Dermis microvascular lymphatic vessel endothelial cell (primary cell): ENCODE measurements at places on chromosomes 7 and 10. TPM values are rescaled to one million over a fixed set of nuclear protein-coding genes. Genes with fewer than 3 reads are reported as not detected.

DNA sequence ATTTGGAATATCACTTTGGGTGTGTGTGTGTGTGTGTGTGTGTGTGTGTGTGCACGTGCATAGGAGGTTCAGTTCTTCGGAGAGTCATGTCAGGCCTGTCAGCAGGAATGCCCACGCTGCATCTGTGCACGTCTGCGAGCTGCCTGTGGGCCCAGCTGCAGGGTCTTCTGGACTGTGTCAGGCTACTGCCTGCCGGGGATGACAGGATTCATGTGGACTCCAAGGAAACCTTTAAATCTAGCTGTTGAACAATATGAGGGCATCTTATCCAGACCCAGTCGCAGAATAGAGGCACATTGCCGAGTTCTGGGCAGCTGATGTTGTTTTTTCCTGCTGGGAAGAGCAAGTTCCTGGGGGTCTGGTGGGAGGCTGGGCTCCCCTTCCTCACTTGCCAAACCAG, 19.0 kb downstream of the AQP1 start:
- DNase-seq: no peak

DNA sequence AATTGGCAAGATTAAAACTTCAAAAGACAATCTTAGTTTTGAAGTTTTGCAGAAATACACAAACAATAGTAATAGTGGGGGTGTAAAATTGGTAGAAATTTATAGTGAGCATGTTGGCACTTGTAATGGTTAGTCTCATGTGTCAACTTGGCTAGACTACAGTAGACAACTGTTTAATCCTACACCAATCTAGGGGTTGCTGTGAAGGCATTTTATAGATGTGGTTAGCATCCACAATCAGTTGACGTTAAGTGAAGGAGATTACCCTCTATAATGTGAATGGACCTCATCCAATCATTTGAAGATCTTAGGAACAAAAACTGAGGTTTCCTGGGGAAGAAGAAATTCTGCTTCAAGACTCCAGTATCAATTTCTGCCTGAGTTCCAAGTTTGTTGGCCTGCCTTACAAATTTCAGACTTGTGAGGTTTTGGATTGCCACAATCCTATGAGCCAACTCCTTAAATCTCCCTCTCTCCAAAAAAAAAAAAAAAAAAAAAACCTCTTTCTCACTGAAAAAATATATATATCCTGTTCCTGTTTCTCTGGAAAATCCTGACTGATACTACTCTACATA, 531.6 kb upstream of the IGFBP3 start:
- DNase-seq: no peak

- no peak for DNase-seq
These were observed 191.3 kb downstream of the GATA3 start for GRCh38 chr10:8245814-8246142.

- DNase-seq: no peak
These were observed 337.1 kb downstream of the RNLS start for GRCh38 chr10:88245974-88246511.

DNA sequence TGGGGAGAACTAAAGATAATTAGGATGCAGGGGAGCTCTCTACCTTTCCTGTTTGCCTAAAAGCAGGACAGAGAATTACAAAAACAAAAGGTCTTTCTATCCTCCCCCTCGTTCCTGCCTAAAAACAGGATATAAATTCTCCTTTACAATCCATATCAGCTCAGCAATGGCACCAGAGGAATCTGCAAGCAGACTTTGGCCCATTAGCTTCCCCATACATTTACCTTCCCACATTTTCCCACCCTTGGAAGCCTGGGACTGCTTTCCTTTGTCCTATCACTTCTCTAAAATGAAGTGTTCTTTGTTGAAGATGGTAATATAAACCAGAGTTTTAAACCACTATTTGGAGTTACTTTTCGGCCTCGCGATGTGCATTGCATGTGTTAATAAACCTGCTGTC, 15.5 kb downstream of the SHTN1 start:
- no peak for DNase-seq

- DNase-seq: no peak
These were observed 245.2 kb downstream of the ADAM12 start for GRCh38 chr10:126143117-126143516.

GRCh38 chr7:3732395-3733005, 431.4 kb downstream of the SDK1 start:
- no peak for DNase-seq

DNA sequence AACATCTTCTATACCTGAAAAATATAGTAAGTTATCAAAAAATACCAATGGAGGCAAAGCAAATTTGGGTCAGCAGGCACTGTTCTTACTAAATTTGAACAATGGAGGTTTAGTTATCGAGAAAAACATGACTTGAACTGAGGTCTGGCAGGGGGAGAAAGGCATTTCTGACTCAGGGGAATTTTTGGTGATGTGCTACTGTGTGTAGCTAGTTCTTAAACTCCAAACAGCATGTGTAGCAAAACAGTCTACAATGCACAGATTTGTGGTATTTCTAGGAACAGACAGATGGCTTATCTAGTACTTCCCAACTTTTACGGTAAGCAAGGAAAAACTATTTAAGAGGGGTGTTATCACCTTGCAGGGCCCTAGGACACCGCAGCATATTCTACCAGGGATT, 311.6 kb upstream of the LRRN3 start:
- DNase-seq: no peak

DNA sequence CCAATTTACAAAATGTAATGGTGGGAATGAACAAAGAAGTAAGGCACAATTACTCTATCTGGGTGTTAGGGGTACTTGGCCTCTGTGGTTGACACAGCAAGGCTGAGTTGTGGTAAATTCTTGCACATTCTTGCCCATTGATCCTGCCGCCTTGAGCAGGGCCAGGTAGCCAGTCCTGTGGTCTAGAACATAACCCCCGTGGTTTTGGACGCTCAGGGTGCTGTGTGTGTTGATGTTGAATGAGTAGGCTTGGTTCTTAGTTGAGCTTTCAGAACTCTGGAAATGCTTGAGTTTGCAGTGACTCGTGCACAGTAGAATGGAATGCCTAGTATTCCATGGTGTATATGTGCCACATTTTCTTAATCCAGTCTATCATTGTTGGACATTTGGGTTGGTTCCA, 42.3 kb upstream of the CDHR3 start:
- DNase-seq: no peak

- no peak for DNase-seq
These were observed 82.4 kb upstream of the INHBA start for GRCh38 chr7:41785265-41785664.

GRCh38 chr7:116672596-116673456, 830 bp downstream of the MET start:
- peak; percentile 62 for DNase-seq

- DNase-seq: no peak
These were observed 38.6 kb downstream of the RSBN1L start for GRCh38 chr7:77734659-77735421.

DNA sequence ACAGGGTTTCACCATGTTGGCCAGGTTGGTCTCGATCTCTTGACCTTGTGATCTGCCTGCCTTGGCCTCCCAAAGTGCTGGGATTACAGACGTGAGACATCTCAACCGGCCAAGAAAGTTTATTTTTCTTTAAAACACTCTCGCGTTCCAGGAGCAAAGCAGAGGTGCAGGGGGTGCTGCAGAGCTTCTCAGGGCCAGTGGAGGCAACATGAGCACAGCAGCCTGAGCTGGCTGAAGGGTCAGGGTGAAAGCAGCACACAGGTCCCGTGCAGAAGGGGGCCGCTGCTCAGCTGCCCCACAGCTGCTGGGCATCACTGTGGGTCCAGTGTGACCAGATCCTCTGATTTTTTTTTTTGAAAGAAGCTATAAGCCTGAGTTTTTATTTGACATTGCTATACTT, 46.1 kb downstream of the EPHB4 start:
- DNase-seq: no peak

DNA sequence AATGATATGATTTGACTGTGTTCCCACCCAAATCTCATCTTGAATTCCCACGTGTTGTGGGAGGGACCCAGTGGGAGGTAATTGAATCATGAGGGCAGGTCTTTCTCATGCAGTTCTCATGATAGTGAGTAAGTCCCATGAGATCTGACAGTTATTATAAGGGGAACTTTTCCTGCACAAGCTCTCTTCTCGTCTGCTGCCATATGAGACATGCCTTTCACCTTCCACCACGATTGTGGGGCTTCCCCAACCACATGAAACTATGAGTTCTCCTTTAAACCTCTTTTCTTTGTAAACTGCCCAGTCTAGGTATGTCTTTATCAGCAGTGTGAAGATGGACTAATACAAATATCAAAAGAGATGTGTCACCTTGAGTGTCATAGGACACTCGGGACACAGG, 502.7 kb upstream of the PODXL start:
- no peak for DNase-seq

GRCh38 chr7:44961844-44962482, 16.9 kb downstream of the MYO1G start:
- DNase-seq: no peak

GRCh38 chr7:74599244-74599643, 58.3 kb upstream of the GTF2I start:
- DNase-seq: no peak

DNA sequence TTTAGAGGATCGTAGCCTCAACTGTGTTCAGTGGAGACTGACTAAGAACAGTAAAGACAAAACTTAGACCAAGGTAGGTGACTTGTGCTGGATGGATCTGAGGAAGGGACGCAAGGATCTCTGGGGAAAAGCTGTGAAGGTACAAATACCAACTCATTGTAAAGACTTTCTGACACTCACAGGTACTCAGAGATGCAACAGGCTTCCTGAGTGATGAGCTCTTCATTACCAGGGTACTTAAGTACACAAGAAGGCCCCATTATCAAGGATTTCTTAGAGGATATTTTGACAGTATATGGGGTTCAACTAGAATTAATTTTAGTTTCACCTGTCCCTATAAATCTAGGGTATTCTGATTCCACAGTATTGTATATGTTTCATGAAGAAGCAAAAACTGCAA, 440.7 kb downstream of the PLXDC2 start:
- DNase-seq: no peak

DNA sequence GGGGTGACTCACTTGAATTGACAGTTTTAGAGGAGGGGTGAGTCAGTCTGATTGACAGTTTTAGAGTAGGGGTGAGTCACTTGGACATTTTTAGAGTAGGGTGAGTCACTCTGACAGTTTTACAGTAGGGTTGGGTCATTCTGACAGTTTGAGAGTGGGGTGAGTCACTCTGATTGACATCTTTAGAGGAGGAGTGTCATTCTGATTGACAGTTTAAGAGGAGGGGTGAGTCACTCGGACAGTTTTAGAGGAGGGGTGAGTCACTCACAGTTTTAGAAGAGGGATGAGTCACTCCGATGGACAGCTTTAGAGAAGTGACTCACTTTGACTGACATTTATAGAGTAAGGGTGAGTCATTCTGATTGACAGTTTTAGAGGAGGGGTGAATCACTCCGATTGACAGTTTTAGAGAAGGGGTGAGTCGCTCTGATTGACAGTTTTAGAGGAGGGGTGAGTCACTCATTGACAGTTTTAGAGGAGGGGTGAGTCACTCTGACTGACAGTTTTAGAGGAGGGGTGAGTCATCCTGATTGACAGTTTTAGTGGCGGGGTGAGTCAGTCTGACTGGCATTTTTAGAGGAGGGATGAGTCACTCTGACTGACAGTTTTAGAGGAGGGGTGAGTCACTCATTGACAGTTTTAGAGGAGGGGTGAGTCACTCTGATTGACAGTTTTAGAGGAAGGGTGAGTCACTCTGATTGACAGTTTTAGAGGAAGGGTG, 595.9 kb downstream of the DNAJB6 start:
- DNase-seq: no peak

DNA sequence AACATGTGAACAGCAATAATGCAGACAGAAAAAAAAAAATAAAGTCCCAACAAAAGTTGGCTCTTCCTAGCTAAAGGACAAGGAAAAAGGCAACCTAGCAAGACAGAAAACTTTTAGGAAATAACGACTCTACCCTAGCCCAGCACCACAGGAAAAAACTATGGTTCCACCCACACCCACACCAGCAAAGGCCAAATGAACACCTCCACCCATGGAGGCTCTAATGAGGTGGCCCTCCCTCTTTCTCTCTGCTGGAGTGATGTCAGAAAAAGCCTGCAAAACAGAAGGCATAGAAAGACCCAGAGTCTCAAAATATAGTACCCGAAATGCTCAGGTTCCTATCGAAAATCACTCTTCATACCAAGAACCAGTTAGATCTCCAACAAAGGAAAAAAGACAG, 28.4 kb downstream of the SYPL1 start:
- no peak for DNase-seq

- no peak for DNase-seq
These were observed 43.7 kb downstream of the PCLO start for GRCh38 chr7:83119026-83119382.

BLNK gene
- total RNA-seq: not detected in 2 replicates

HPS6 gene
- 26.1 and 34.5 TPM in 2 replicates for total RNA-seq

CTAGE8 gene
- total RNA-seq: under 0.01 and 0.13 TPM in 2 replicates

CFAP43 gene
- under 0.01 TPM in 2 replicates for total RNA-seq

TAS2R3 gene
- 0.26 and 0.89 TPM in 2 replicates for total RNA-seq

TIAL1 gene
- 14.0 and 20.0 TPM in 2 replicates for total RNA-seq

LRRC27 gene
- total RNA-seq: 5.0 and 7.1 TPM in 2 replicates

PRPS1L1 gene
- not detected in 2 replicates for total RNA-seq
